ENCODE measurements at places on chromosomes 1 and 21. TPM values are rescaled to one million over a fixed set of nuclear protein-coding genes. Genes with fewer than 3 reads are reported as not detected.

IPP gene
- total RNA-seq = 16.2 TPM

BMP8A gene
- 0.11 TPM for total RNA-seq

TMEM200B gene
- 21.0 TPM for total RNA-seq

SLC6A9 gene
- 2.3 TPM for total RNA-seq

SPRR2A gene
- total RNA-seq = not detected

RGSL1 gene
- total RNA-seq = not detected

TIAM1 gene
- total RNA-seq = 0.37 TPM
